ENCODE measurements at places on chromosomes 12 and 14.
A peak's percentile ranks its signal among the peaks of the same experiment; 100 is the strongest.

DNA sequence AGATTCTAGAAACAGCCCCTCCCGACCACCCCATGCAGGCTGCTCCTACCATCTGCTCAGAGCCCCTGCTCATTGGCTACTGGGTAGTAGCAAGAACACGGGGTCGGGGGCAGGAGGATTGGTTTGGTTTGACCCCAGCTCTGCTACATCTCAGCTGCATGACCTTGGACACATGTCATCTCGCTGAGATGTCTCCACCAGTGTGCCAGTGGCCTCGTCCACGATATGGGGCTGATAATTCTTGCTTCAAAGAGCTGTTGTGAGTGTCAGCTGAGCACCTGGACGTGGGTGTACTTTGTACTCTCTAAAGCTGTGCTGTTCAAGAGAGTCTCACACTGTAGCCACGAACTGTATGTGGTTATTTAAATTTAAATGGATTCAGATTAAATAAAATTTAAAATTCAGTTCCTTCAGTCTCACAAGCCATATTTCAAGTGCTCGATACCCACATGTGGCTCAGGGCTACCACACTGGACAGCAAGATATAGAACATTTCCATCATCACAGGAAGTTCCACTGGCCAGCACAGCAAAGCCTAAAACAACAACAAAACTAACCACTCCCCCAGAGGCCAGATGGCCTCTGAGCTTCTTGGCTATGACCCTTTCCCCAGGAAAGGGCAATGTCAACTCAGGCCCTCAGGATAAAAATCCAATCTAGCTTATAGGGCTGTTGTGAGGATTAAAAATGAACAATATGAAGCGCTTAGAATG is 18.6 kb downstream of the LTBP2 start:
- DNase-seq = no peak

DNA sequence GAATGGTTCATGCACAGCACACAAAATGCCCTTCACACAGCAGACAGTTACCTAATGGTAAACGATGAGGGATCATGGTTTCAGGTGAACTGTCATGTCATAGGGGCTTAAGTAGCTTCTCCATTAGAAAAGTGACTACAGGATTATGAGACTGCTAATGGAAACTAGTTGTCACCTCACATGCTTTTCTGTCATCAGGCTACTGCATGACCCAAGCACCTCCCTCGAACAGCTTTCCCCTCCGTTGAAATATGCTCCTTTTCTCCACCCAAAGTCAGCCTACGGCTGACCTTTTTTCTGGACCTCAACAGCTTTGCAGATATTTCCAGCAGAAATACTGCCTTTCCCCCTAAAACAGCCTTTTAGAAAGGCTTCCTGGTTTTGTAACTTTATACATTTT is 467.3 kb downstream of the EGLN3 start:
- no peak for DNase-seq

GRCh38 chr14:75476274-75476995 is 45.8 kb upstream of the BATF start:
- DNase-seq = no peak

DNA sequence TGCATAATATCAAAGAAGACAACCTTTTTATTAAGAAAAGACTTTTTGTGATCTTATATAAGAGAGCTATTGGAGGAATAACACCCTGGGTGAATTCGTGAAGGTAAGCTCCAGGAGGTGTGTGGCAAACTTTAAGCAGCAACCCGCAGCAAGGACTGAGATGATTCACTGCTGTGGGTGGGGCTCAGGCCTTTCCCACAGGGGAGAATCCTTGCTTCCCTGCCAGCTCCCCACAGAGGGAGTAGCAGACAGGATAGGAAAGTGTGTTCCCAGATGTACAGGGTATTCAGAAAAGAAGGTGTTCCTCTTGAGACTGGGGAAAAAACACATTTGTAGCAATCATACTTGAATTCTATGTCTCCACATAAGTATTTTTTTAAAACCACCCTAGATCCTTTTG is 9.2 kb downstream of the NDUFA12 start:
- peak; percentile 87 for DNase-seq

- DNase-seq = no peak
Measured at GRCh38 chr14:95902273-95902826, 25.7 kb downstream of the TUNAR start.

GRCh38 chr12:92899386-92900001 is 29.6 kb downstream of the EEA1 start:
- DNase-seq = peak; percentile 99

DNA sequence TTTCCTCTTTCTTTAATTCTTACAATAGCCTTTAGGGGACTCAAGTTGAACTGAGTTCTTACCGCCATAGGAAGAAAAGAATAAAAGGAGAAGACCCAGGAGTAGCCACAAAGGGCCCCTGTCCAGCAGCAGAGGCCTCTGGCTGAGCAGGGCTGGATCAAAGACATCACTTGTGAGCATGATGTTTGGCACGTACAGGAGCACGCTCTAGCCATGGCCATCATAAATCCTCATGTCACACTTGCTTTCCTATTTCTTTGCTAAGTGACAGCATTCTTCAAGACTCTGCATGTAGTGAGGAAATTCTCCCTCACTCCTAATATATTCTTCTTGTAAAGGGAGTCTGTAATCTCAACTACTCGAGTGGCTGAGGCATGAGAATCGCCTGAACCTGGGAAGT is 15.7 kb downstream of the CLEC4C start:
- DNase-seq = no peak

DNA sequence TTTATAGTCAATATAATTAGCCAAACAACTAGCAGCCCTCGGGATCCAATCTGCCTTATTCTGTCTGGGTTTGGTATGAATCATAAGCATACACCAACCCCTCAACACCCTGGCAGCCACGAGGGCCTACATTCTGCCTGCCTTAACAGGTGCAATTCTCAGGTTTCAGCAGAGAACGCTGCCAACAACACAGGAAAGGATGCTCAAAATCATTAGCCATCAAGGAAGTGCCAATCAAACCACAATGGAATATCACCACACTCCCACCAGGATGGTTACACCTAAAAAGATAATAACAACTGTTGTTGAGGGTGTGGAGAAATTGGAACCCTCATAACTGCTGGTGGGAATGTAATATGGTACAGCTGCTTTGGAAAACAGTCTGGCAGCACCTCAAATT is 122.8 kb downstream of the TTC7B start:
- no peak for DNase-seq

- DNase-seq = peak; percentile 57
Measured at GRCh38 chr12:50103767-50104321, at the start of gene GPD1. Gene GPD1, plus strand, starts transcription at chr12:50104008. Its CDS starts 43 bp downstream, at chr12:50104051.

GRCh38 chr12:128671528-128672042 is 152.2 kb downstream of the SLC15A4 start:
- no peak for DNase-seq

DNA sequence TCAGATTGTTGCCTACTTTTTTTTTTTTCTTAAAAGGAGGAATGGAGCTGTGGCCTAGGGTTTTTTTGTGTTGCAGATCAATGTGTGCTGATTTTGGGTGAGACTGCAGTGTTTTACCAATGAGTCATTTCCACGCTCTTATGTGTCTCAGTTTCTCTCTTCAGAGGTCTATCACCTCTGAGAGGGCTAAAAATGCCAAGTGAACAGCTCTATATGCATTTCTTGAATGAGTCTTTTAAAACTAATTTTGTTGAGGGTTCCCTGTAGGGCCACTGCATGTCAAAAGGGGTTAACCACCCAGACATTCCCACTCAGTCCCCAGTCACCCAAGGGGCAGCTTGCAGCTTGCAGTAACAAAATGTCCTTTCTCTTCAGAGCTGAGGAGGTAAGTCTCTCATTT is 24.3 kb upstream of the GLIPR1L2 start:
- peak; percentile 20 for DNase-seq

DNA sequence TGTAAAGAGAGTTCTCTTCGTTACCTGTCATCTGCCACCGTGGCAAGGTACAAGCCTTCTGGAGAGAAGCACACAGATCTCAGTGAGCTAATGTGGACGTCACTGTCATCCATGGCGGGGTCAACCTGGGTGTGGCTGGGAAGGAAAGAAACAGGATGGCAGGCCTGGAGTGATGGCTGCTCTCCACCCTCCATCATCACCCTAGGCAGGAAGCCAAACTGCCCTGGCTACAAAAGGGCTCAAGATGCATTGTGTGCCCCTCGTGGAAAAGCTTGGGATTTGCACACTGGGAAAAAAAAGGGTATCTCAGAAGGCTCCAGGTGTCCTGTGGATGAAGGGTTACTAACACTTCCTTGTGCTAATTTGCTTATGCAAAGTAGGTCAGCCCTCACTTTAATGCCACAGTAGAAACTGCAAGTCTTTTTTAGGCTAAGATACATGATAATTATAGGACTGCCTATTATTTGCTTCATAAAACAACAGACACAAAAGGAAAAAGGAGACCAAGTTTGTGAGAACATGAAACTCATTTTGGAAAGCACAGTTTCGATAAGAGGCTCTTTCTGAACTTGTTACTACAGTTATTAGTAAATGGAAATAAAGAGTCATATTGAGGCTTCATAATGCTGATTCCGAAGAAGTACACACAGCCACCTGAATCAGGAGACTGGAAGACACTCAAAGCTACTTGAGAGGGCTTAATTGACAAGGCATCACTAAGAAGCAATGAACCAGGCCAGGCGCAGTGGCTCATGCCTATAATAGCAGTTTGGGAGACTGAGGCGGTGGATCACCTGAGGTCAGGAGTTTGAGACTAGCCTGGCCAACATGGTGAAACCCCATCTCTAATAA is 18.9 kb downstream of the RFC5 start:
- DNase-seq = peak; percentile 73

GRCh38 chr12:61282790-61283575 is 977.2 kb upstream of the USP15 start:
- no peak for DNase-seq

Measured in ELR (cell line).